Osteocyte (in vitro differentiated cells): ENCODE measurements at places on chromosomes 3 and 15. TPM values are rescaled to one million over a fixed set of nuclear protein-coding genes. Genes with fewer than 3 reads are reported as not detected.

C3orf38 gene
- total RNA-seq = 27.4 and 30.2 TPM in 2 replicates

SLC35G2 gene
- total RNA-seq = 7.1 and 7.3 TPM in 2 replicates

SAXO2 gene
- total RNA-seq = 1.4 and 2.0 TPM in 2 replicates

DNA sequence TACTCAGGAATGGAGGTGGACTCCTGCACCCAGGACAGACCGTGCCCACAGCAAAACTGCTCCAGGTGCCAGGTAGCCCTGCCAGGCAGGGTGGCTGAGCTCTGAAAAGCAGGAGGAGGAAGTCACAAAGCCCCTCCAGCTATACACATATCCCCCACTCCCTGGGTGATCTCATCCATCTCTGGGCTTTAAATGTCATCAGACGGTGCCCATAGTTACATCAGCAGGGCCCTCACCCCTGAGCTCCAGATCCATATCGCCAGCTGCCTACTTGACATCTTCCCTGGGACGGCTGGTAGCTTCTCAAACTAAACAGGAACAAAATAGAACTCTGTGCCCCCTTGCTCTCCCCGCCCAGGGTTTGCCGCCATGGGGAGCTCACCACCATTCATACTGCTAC, 87.7 kb downstream of the MEGF11 start:
- no peak for DNase-seq
- no peaks in the 10 kb centered on the region for H3K4me1 ChIP-seq
- H3K27me3 ChIP-seq = peaks cover 52% of the 10 kb centered on the region

DNA sequence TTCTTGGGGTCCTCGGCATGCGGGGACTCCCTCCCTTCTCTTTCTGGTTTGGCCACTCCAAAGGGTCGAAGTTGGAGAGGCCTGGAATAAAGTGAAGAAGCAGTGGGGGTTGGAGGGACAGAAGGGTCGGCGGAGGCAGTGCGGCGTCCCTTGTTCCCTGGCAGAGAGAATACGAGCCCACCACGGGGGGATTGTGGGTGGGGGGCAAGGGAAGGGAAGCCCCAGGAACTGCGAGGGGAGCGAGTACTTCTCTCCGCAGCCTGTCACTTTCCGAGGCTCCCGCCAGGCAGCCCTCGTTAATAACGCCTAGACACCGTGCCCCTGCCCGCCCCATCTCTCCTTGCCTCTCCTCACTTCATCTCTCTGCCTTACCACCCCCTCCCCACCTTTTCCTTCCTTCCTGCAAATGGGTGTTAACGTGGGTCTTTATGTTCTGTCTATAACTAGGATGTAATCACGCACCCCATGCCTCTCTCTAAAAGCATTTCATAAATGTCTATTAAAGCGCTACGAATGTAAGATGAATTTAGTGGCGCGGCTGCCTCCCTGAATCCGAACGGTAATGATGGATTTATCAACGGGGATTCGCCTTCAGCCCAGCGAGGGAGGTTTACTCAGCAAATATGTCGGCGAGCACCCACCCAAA, 13.7 kb downstream of the NR2F2 start:
- H3K27me3 ChIP-seq = no peaks in the 10 kb centered on the region
- DNase-seq = no peak
- peak overlapping the region; percentile 96 for H3K27ac ChIP-seq
- H3K36me3 ChIP-seq = peaks cover 59% of the 10 kb centered on the region

GRCh38 chr15:70701891-70702568, 61.3 kb downstream of the UACA start:
- peaks cover 81% of the 10 kb centered on the region for H3K4me1 ChIP-seq
- no peak for DNase-seq
- H3K27ac ChIP-seq = peak overlapping the region; percentile 88
- H3K27me3 ChIP-seq = no peaks in the 10 kb centered on the region

GRCh38 chr3:95629802-95630201, 1184.6 kb upstream of the EPHA6 start:
- no peaks in the 10 kb centered on the region for H3K27me3 ChIP-seq
- no peak overlapping the region for H3K27ac ChIP-seq
- no peaks in the 10 kb centered on the region for H3K4me1 ChIP-seq
- H3K36me3 ChIP-seq = no peaks in the 10 kb centered on the region

DNA sequence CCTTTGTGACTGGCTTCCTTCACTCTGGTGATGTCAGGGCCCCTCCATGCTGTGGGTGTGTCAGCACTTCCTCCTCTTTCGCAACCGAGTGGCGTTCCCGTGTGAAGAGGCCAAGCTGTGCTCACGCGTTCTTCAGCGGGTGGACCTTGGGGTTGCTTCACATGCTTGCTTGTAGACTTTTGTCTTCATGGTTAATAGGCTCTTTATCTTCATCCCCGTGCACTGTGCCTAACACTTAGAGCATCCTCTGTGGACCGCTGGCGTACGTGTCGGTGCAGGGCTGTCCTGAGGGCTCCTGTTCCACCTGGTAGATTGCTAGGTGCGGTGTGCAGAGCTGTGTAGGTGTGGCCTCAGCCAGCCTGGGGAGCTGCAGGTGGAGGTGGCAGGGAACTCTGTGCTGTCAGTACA, 182.3 kb downstream of the OR4M2 start:
- H3K36me3 ChIP-seq = no peaks in the 10 kb centered on the region
- no peaks in the 10 kb centered on the region for H3K27me3 ChIP-seq
- DNase-seq = no peak
- H3K4me3 ChIP-seq = no peak overlapping the region

- no peak for DNase-seq
- no peaks in the 10 kb centered on the region for H3K27me3 ChIP-seq
- no peak overlapping the region for H3K4me3 ChIP-seq
- H3K27ac ChIP-seq = no peak overlapping the region
These were observed 59.7 kb downstream of the IQSEC1 start for GRCh38 chr3:13013566-13013965.

- no peak overlapping the region for H3K27ac ChIP-seq
- no peaks in the 10 kb centered on the region for H3K27me3 ChIP-seq
- no peak for DNase-seq
- peaks cover 15% of the 10 kb centered on the region for H3K4me1 ChIP-seq
These were observed 418.5 kb upstream of the GOLIM4 start for GRCh38 chr3:168514252-168514651.
